Activated T-helper 1 cell treated with anti-CD3 and anti-CD28 coated beads, Interleukin-2, amount 50 U/mL, for 16 hours (primary cell): ENCODE measurements at places on chromosomes 1 and 21.

- no peak for DNase-seq
These were observed 30.3 kb downstream of the SSBP3 start for GRCh38 chr1:54375712-54376429.

DNA sequence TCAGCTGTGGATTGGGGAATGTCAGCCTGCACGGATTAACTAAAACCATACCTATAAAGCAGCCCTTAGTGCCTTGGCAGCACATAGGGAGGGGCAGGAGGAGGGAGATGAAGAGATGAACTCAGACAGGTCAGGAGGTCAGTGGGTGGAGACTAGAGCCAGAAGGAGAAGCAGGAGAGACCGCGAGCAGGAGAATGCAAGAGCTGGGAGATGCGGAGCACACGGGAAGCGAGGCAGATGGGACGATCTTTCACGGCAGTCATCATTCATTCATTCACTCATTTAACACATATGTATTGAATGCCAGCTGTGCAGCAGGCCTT is 41.9 kb downstream of the NEK2 start:
- DNase-seq = no peak

DNA sequence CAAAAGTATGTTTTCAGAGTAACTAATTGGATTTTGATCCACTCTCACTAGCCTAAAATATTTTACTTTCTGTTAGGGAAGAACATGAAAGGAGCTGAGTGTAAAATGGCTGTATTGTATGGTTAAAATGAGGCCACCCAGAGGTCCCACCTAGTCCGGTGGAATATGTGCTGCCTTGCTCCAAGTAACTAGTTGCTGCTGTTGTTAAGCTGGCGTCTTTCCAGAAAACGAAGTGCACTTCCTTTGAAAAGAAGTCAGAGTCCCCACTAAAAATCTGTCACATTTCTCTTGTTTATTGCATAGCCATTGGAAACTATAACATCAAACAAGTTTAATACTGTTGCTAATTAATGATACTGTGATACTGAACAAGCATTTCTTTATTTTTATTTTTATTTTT is 3.2 kb downstream of the SLC25A33 start:
- DNase-seq = no peak

- no peak for DNase-seq
These were observed 104.0 kb downstream of the NIBAN1 start for GRCh38 chr1:184870319-184870718.

- DNase-seq = no peak
These were observed 188.0 kb downstream of the GRIK3 start for GRCh38 chr1:36846357-36846756.

- no peak for DNase-seq
These were observed 252.9 kb downstream of the KCNT2 start for GRCh38 chr1:196355206-196355786.

GRCh38 chr21:45950740-45951515 is 30.6 kb upstream of the COL6A1 start:
- DNase-seq = no peak

DNA sequence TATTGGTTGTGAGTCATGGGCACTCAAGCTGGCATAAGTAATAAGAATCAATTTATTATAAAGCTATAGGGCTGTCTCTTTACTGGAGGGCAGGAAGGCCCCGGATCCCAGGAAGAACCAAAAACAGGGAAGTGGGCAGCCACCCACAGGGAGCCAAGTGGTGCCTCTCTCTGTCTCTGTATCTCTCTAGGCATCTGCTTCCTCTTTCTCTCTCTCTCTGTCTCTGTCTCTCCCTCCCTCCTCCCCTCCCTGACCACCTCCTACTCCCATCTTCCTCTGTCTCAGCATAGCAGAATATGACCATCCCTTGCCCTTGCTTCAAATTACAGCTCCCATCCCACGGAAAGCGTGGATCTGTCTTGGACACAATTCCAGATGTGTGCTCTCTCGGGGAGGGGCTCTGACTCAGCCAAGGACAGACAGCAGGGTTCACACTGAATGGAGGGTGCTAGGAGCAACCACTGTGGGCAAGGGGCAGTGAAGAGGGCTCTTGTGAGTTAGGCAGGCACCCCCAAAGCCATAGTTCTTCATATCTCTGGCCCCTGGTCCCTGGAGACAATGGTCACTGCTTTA is 80.4 kb upstream of the LPGAT1 start:
- DNase-seq = no peak

DNA sequence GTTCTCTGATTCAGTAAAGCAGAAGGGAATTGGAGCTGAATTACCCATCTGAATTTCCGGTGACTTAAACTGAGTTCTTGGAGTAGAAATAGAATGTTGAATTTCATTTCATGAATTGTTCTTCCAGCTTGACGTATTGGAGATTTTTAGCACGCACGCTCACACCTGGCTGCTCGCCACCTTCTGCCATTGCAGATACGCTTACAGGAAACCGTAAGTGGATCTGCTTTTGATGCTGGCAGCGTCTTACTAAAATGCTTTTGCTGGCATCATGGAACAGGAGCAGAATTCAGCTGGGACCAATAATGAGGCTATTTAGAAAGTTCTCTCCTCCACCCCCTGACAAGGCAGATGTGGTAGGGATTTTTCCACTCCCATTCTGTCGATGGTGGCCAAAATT is 17.7 kb upstream of the ELAVL4 start:
- no peak for DNase-seq

DNA sequence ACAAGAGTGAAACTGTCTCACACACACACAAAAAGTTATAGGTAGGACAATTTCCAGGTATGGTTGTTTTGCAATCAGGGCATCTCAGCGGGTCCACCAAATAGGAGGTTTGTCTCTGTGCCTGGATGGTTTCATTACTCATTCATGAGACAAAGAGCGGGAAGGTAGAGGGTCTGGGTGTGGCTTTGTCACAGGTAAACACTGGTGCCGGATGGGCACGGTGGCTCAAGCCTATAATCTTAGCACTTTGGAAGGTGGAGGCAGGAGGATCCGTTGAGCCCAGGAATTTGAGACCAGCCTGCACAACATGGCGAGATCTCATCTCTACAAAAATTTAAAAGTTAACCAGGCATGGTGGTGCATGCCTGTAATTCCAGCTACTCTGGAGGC is 16.3 kb upstream of the ERVH48-1 start:
- DNase-seq = no peak

- DNase-seq = peak; percentile 79
These were observed at the start of gene BACH1 for GRCh38 chr21:29298348-29299045. BACH1 (plus strand) TSS chr21:29298922; CDS start chr21:29321281, 22,359 bp downstream.

DNA sequence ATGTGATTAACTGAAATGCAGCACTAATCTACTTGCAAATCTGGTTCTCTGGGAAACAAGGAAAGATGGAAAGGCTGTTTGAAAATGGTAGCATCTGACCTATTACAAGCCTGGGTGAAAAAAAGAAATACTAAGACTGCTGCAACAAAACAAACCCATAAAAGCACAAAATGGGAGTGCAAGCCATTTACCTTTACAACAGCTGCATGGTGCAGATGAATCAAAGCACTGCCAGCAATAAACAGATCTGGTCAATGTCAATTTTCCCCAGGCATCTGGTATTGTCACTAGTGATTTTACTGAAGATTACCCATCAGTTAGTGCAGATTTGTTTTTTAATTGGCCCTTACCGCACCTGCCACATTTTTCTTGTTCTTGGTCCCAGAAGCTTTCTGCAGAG is 1341.7 kb downstream of the PLA2G4A start:
- DNase-seq = no peak
